Ovary (tissue), 10 donors: ENCODE measurements at places on chromosomes 2 and 18. TPM values are rescaled to one million over a fixed set of nuclear protein-coding genes. Genes with fewer than 3 reads are reported as not detected.

DNA sequence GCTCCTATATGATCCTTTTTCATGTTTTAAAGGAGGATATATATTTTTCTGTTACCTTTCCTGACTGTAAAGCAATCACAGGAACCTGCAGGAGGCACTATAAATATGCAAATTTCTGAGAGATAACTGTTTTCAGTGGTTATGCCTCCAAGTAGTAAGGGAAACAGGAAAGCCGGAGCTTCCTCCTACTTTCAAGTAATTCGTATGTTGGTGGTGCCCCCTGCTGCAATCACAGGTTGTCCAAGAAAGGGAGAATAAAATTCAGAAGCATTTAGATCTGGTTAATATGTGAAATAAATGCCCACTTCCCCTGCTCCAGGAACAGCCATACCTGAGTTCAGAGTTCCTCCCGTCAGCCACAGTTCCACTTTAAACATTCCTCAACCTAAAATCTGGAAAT, 12.0 kb upstream of the BCL11A start:
- H3K4me1 ChIP-seq, result peaks cover 2% of the 10 kb centered on the region
- no peaks in the 10 kb centered on the region for H3K27me3 ChIP-seq
- no peak for DNase-seq
- no peaks in the 10 kb centered on the region for H3K36me3 ChIP-seq

DNA sequence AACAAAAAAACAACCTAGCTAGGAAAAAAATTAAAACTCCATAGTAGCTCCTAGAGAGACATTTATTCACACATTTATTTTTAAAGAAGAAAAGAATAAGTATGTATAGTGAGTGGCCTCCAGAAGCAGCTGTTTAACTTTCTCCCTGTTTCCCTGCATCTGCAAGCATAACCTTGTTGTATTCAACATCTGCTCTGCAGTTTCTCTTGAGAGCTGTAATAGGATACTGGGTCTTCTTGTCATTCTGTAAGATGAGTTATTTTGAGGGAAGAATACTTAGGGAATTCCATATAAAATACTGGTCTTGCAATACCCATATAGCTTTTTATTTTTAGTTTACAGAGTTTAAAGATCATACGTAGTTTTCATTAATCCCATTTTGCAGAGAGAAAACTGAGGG, 246.6 kb downstream of the LRRTM1 start:
- DNase-seq, result no peak
- H3K27me3 ChIP-seq, result no peaks in the 10 kb centered on the region
- H3K4me3 ChIP-seq, result no peak overlapping the region
- H3K27ac ChIP-seq, result no peak overlapping the region

DNA sequence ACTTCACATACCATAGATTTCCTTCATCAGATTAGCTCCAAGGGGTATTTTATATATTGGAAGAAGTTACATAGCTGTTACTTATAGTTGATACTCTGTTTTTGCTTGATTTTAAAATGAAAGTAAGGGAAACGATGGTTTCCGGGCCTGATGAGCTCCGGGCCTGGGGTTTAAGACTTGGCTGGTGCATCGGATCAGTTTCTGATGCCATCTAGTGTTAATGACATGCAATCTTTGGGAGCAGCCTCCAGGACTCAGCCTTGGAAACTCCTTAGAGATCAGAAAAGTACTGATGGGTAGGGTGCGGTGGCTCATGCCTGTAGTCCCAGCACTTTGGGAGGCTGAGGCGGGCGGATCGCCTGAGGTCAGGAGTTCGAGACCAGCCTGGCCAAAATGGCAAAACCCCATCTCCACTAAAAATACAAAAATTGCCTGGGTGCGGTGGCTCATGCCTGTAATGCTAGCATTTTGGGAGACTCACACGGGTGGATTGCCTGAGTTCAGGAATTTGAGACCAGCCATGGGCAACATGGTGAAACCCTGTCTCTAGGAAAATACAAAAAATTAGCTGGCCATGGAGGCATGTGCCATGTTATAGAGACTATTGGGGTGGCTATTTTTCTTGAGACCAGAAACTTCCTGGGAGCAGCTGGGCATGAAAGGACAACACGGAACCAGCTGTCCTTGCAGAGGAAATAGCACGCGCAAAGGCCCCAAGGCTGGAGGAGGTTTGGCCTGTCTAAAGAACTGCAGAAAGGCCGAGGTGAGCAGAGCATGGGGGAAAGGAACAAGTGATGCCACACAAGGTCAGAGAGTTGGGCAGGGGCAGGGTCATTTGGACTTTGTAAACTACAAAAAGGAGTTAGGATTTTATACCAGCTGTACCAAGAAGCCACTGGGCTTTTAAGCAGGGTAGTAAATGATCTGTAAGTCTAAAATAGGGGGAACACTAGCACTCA, 46.9 kb upstream of the CNOT11 start:
- H3K27ac ChIP-seq, result no peak overlapping the region
- DNase-seq, result peak; percentile 53
- H3K4me3 ChIP-seq, result no peak overlapping the region
- H3K36me3 ChIP-seq, result no peaks in the 10 kb centered on the region

DNA sequence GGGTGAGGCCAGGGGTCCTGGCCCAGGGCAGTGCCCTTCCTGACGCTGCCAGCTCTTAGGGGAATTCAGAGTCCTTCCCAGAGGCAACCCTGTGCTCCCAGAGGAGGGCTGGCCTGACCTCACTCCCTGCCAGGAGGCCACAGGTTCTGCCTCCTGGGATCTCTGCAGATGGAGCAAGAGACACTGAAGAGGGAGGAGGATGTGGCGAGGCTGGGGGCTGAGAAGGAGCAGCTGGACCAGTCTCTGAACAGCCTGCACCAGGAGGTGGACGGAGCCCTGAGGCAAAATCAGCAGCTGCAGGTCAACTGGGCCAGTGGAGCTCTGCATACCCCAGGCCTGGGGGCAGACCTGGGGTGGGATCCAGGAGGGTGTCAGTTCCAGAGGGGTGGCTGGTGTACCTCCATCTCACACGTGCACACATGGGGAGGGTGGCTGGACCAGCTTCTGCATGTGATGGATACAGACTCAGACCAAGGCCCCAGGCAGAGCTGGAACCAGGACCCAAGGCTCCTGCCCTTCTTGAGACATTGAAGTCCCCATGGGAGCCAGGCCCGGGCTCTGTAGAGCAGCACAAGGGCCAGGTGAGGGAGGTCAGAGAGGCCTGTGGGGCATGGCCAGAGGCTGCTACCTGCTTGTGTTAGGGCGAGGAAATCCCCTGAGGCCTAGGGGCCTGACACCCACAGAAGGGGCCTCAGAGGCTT, 9.7 kb upstream of the SNED1 start:
- H3K36me3 ChIP-seq, result no peaks in the 10 kb centered on the region
- no peak for DNase-seq
- no peaks in the 10 kb centered on the region for H3K27me3 ChIP-seq
- H3K27ac ChIP-seq, result no peak overlapping the region

- no peak overlapping the region for H3K27ac ChIP-seq
- peaks cover 10% of the 10 kb centered on the region for H3K4me1 ChIP-seq
- H3K27me3 ChIP-seq, result no peaks in the 10 kb centered on the region
- DNase-seq, result no peak
- H3K4me3 ChIP-seq, result no peak overlapping the region
These were observed 197.6 kb downstream of the NDUFA10 start for GRCh38 chr2:239827523-239827890.

GRCh38 chr2:37543999-37544557, 127.4 kb downstream of the CDC42EP3 start:
- H3K27me3 ChIP-seq, result no peaks in the 10 kb centered on the region
- DNase-seq, result no peak
- no peak overlapping the region for H3K4me3 ChIP-seq
- no peaks in the 10 kb centered on the region for H3K36me3 ChIP-seq
- no peaks in the 10 kb centered on the region for H3K4me1 ChIP-seq

DNA sequence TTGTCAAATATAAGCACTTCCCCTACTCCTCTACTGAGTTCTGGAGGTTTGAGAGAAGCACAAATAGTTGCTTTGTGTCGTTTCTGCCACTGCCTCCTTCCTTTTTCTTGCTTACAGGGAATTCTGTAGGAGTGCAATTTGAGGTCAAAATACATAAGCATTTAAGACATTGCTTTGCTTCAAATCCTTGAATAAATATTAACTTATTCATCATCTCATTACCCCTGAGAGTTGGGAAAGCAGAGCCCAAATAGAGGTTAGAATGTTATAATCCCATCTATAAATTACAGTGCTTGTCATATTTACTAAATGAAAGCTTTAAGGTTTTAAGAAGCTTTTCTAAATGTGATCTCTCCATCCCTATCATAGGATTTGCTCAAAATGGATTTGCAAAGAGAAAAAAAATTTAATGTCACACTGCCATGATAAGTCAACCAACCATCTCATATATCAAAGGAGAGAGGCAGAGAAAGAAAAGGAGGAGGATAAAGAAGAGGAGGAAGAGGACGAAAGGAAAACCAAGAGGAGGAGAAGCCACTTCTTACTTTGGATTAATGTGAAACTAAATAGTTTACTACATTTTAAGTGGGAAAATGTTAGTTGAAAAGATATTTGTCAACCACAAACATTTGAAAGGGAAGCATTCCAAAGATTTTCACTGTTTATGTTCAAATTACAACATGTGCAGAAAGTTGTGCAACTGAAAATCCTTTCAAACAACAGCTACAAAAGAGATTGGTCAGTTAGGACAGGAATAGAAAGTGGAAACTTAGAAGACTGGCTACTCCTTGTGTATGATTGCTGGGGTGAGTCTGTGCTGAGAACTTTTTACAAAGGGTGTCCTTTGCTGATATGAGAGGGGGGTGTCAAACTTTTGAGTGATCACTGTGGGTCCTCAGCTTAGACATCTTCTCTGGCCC, 277.3 kb upstream of the FN1 start:
- no peaks in the 10 kb centered on the region for H3K36me3 ChIP-seq
- H3K27ac ChIP-seq, result peak overlapping the region; percentile 31
- DNase-seq, result no peak
- no peak overlapping the region for H3K4me3 ChIP-seq
- no peaks in the 10 kb centered on the region for H3K27me3 ChIP-seq

GRCh38 chr2:134225173-134225572, 28.7 kb upstream of the MGAT5 start:
- no peak overlapping the region for H3K4me3 ChIP-seq
- H3K4me1 ChIP-seq, result no peaks in the 10 kb centered on the region
- DNase-seq, result no peak
- no peaks in the 10 kb centered on the region for H3K27me3 ChIP-seq

GRCh38 chr2:217864963-217865772, 137.6 kb downstream of the TNS1 start:
- H3K27ac ChIP-seq, result no peak overlapping the region
- H3K4me3 ChIP-seq, result no peak overlapping the region
- no peaks in the 10 kb centered on the region for H3K27me3 ChIP-seq

The ALLC gene
- polyA plus RNA-seq, result 1.0 TPM

The DES gene
- polyA plus RNA-seq, result 642 TPM

The SLC40A1 gene
- polyA plus RNA-seq, result 288 TPM

The CNGA3 gene
- 0.10 TPM for polyA plus RNA-seq
